ENCODE measurements at places on chromosomes 5 and 9. TPM values are rescaled to one million over a fixed set of nuclear protein-coding genes. Genes with fewer than 3 reads are reported as not detected.
A peak's percentile ranks its signal among the peaks of the same experiment; 100 is the strongest.

- no peak for DNase-seq
Observed at GRCh38 chr9:77802515-77803293, 154.6 kb upstream of the GNA14 start.

DNA sequence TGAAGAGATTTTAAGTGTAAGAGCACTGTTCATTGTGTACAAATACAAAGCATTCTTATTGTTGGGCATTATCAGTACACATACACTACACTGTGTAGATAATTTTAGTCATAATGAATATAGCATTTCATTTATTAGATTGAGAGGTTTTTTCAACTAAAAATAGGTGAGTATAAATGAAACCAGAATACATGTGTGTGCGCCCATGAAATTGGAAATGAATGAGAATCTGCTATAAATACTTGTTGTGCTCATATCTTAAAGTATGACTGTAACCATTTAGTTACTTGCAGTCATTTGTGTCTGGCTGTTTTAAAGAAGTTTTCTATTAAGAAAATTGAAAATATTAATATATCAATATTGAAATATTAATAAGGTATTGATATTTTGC, 189.0 kb upstream of the MEF2C start:
- DNase-seq, result no peak

DNA sequence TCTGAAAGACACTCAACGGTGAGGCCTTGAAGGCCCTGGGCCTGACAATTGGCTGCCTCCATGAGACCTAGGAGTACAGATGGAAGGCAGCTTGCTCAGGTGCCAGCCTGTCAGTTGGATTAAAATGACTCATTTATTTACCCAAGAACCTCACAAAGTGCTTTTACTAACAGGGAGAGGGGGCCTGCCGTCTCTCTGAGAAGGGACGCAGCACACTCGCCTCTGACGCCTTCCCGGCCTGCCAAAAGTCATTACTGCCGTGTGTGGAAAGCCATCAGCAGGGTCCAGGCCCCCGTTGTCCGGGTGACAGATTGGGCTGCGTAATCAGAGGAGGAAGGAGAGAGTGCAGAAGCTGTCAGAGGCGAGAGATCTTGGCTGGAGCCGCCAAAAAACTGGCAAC, 32.4 kb downstream of the DDX31 start:
- DNase-seq, result no peak

DNA sequence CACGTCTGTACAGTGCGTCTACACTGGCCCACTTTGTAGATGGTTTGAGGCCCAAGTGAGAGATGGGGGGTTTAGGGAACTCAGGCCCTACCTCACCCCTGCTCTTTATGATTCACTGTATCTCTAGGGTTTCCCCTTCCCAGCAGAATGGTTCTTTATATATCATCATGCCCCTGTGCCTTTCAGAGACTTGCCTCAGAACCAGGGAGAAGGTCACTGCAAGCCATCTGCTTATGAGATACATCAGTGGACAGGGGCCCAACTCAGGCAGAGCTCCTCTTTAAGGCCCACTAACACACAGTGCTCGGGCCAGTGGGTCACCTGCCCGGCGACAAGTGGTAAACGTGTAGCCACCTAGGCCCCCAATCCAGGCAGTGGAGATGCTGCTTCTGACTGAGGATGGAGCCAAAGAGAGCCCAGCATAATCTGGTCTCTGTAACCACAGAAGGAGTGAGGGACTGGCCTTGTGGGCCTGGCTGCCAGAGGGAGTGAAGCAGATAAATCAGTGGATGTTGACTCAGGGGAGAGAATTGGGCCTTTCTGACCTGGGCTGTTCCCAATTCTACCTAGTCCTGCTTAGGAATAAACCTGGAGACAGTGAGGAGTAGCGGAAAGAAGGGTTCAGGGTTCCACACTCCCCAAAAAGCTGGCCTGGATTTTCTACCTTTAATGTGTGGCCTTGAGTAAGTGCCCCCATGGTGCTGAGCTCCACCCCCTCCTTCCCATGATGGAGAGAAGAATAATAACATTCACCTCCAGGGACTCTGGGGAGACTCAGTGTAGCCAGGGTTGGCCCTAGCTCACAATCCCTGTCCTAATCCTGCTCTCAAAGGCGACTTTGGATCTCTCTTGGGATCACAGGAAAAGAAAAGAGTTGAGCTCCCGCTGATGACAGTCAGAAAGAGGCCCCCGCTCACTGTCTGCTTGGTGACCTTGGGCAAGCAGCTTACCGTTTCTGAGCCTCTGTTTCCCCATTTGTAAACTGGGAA, 2.8 kb upstream of the DUSP1 start:
- DNase-seq, result peak; percentile 35

DNA sequence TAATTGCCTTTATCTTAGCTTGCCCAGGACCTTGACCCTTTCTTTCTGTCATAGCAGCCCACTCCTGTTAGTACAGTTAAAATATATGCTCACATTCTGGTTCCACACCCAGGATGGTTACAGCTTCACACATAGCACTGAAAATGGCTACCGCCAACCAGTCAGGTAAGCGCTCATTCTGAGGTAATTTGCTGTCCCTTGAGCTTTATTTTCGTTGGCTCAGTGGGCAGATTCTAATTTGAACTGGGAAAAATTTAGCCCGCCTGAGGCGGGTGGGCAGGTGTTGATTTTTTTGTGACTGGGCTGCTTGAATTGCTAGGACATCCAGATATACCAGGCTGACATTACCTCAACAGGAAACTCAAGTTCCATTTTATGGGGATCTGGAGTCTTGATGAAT, 137.5 kb downstream of the KCTD16 start:
- no peak for DNase-seq

GRCh38 chr5:65855766-65856315, 70.5 kb upstream of the ERBIN start:
- DNase-seq, result no peak

DNA sequence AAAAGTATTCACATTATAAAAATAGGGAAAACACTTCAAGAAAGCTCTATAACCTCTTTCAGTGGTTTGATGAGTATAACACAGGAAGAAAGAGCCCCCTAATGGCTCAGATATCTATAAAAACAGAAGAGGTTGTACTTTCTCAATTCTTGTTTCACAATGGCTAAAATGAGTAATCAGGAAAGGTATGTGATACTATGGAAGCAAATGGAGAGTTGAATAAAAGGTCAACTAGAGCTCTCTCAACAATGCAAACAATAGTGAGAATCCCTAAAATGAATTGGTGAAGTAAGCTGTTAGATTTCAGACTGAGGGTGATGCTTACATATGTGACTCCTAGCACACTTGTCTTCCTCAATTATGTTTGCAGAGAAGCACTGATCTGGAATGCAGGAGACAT, 584.6 kb upstream of the CDH18 start:
- DNase-seq, result no peak

DNA sequence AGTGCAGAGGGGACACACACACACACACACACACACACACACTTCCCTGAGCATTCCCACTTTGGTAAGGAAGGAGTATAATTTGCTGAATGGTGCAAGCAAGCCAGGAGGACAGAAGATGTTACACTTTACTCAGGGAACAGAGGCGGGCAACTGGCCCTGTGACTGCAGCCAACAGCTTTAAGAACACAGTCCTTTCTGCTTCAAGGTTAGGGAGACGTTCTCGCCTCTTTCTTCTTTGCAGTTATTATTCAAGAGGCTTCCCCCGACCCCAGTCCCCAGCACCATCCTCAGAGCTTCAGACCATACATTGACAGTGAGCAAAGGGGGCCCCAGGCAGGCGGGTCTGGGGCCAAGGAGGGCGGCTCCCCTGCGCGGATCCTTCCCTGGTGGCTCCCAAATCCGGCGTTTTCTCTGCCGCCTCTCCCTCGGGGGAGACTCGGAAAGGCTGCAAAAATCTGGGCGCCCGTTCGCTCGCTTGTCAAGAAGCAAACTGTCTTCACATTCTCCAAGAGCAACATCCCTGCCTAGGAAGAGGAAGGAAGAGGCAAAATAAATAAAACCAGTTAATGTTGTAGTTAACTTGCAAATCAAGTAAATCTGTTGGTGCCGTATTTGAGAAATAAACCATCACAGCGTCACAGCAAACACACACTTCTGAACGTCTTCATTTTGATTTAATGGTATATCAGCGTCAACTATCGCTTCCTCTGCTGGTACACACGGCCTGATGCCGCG, 3.8 kb upstream of the LHX2 start:
- peak; percentile 41 for DNase-seq

GRCh38 chr5:159051421-159052282, 48.1 kb downstream of the EBF1 start:
- peak; percentile 74 for DNase-seq

DNA sequence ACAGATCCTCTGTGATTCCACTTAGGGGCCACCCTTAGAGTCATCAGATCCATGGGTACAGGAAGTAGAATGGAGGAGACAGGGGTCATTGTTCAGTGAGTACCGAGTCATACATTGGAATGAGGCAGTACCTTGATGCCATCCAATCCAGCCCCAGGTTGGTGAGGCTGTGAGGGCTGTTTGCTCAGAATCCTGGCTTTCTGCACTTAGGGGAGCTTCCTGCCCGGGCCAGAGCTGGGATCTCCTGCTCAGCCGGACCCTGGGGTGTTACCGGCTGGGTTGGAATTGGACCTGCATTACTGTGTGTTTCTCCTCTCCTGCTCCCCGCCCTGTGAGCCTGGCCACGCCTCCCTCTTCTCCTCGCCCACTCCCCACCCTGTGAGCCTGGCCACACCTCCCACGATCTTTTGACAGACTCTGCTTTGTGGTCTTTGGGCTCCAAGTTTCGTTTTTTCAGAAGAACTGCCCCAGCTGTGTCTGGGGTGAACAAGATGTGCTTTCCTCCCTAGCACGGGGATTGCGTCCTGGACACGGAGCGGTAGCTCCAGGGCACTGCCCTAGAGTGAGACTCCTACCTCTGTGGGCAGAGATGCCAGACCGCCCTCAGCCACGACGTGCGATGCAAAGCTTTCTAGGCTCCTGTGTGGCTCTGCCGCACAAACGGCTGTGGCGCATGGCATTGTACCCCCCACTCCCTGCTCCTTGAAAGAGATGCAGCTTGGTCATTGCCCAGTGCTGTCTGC, 15.4 kb downstream of the TRAF2 start:
- peak; percentile 71 for DNase-seq

DNA sequence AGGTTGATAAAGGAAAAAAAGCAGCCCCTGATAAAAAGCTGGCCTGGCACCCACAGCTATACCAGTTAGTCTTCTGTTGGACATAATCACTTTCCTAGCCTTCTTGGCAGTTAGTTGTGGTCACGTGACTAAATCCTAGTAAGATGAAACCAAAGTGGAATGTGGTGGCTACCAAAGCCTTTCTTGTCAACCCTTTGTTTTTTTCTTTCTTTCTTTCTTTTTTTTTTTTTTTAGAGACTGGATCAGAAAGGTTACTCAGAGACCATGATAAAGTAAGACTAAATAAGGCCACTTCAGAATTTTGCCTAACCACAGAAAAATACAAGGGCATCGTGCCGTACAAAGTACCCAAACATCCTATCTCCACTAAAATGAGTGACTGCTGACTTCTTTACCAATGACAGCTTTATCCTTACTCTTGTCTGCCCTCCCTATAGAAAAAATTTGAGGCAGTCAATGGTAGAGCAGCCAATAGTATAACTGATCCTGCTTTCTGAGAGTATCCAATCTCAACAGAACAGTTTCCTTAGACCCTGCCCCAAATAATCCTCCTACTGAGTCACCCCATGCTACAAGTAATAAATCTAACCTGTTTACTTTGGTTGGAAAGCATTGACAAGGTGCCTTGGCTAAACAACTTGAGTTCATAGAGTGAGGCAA, 14.2 kb upstream of the KIF27 start:
- no peak for DNase-seq

DNA sequence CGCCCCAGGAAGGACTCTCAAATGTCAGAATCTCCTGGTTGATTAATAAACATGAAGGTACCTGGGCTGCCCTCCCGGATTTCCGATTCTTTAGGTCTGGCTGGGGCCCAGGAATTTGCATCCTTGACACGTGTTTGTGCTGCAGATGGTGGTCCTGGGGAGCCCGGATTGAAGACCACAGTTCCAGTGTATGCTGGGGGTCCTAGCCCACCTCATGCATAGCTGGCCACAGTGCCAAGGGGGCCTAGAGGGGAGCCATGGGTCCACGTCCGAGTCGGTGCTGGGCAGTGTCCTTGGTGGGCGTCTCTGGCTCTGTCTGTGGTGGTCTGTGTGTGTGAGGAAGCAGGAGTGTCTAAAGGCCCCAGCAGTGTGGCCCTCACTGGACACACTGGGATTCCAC, 3.2 kb downstream of the NCS1 start:
- DNase-seq, result no peak

DNA sequence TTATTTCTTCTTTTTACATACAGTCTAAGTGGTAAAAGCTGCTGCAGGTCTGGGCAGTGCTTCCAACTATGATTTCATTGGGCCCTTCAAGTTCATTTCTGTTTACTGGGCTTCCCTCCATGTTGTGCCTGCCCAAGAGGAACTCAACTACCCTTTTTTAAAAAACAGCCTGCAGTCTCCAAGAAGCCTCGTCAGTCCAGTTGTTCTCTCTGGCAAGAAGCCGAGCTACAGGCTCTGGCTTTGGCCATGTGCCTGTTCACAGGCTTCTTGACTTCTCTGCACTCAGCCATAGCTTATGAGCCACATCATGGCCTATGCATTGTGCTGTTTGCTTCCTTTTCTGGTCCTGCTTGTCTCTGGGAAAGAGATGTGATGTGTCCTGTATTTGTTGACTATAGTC, 119.7 kb upstream of the PJA2 start:
- DNase-seq, result no peak

- DNase-seq, result no peak
Observed at GRCh38 chr9:136568288-136569081, 22.6 kb upstream of the NOTCH1 start.

- no peak for DNase-seq
Observed at GRCh38 chr5:43315263-43315662, 2.1 kb upstream of the HMGCS1 start.

DNA sequence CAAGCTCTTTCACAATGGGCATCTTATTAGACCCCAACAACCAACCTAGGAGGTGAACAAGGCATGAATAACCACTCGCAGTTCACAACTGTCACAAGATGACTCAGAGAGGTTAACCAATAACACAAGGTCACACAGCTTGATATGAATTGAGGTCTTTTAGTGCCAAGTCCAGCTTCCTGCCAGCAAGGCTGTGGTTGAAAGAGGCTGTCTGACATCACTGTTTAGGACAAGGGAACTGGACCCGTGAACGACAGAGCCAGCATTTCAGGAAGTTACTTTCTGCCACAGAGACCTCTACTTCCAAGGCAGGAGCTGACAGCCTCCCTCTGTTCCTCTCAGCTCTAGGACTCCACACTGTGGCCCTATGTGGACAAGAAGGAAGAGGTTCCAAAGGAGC, 53.4 kb upstream of the ALDH1B1 start:
- no peak for DNase-seq

GRCh38 chr5:83471405-83472212, at the start of gene VCAN:
Gene VCAN, plus strand, starts transcription at chr5:83471744. Its CDS starts 11,775 bp downstream, at chr5:83483519.
- peak; percentile 2 for DNase-seq

PDGFRB gene
- total RNA-seq, result 3.6 TPM

OR1Q1 gene
- total RNA-seq, result not detected

GCNT4 gene
- total RNA-seq, result not detected

KCNT1 gene
- total RNA-seq, result not detected

FOXD1 gene
- total RNA-seq, result 0.49 TPM

NUTM2G gene
- not detected for total RNA-seq

LTC4S gene
- 3.8 TPM for total RNA-seq

LOX gene
- total RNA-seq, result not detected

BSPRY gene
- total RNA-seq, result 0.59 TPM
